ENCODE measurements at places on chromosomes 2 and 18.

DNA sequence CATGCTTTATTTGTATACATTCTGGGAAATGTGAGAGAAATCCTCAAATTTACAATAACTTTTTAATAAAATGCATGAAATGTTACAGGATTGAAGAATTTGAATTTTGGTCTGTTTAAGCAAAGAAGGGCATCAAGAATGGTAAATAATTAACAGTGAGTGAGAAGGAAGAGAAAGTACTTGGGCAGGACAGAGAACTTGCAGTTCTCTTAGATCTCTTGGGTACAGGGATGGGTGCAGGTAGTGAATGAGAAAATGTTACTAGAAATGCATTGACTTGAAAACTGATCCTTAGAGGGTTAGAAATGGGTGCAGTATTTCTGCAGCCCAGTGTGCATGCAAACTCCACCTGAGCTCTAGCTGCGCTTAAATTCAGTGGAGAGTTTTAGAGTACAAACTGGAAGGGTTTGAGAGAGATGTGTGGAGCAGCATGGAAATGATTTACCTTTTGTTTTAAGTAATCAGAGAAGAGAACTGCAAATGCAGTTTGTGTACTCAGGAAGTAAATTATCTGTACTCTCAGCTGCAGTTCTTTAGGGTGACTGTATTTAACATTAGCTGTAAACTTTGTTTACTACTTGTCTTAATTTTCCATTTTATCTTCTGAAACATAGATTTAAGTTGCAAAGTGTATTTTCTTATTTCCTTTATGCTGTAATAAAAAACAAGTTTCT lies 51.0 kb upstream of the RAB27B start:
- DNase-seq: no peak

- no peak for DNase-seq
Observed at GRCh38 chr2:55718165-55719008, 24.7 kb upstream of the PNPT1 start.

DNA sequence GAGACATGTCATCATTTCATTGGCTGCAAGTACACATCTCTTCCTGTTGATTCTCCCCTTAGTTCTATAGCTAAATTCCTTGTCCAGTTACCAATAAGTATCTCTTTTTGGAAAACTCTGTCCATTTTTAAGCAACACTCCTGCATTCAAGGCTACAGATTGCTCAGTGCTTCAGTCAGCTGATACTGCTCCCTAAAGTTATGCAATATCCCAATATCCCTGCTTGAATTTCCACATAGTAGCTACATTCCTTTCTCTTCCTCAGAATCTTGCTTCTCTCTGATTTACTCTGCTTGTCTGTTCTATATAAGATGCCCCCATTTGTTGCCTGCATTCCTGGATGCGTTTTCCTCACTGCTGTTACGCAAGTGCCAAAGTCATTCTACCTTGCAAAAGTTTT lies 109.8 kb downstream of the PARD3B start:
- no peak for DNase-seq

- DNase-seq: peak; percentile 12
Observed at GRCh38 chr2:177165721-177166711, 46.6 kb upstream of the HNRNPA3 start.

DNA sequence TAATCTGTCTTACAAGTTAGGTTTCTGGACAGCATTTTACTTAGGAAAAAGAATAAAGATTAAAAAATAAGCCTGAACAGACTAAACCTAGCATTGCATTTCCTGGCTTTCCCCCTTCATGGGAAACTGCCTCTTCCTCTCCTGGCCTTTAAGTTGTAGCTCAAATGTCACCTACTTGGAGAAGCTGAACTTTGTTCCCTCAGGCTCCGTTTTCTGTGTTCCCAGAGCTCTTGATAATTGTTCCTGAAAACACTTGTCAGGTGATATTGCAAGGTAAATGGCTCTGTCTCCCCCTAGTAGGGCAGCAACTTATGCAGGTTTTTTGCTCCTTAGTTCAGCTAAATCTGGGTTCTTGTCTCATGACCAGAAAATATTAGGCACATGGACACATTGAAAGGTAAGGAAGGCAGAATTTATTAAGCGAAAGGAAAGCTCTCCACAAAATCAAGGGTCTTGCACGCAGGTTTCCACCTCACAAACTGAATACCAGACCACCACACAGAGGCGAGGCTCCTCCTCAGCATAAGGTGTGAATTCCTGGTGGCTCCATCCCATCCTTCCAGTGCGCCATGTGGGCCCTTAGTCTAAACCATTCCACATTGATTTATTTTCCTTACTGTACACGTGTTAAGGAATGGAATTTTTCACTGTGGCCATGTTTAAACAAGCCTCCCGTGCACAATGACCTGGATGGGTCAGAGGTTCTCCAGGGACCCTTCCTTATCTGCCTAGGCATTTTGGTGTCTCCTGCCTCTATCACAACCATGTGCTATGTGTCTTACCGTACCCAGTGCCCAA lies 229.3 kb downstream of the HNMT start:
- DNase-seq: no peak

DNA sequence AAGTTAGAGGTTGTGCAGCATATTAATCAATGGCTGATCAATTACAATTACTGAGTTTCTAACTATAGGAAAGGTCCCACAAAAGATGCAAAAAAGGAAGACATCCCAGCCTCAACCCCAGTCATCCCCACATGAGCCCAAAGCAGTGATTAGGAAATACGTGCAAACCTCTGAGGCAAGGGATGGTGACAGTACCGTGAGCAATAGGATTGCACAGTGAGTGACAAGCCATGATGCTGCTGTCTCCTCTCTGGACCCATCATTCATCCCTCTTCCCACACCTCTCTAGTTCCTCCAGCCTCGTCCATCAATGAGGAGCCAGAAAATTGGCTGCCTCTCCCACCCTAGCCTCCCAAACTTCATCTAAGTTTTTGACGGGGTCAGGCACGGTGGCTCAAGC lies 4.0 kb upstream of the SLC11A1 start:
- DNase-seq: no peak

GRCh38 chr2:173708806-173709205 lies 256.4 kb downstream of the SP3 start:
- no peak for DNase-seq

DNA sequence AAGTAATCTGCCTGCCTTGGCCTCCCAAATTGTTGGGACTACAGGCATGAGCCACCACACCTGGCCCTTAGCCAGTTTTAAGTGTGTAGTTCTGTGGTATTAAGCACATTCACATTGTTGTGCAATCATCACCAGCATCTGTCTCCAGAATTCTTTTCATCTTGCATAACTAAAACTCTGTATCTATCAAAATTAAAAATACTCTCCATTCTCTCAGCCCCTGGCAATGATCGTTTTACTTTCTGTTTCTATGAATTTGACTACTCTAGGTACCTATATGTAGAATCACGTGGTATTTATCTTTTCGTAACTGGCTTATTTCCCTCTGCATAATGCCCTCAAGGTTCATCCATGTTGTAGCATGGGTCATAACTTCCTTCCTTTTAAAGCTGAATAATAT lies 45.5 kb upstream of the CAVIN2 start:
- DNase-seq: no peak

GRCh38 chr2:174117951-174118930 lies 130.1 kb downstream of the OLA1 start:
- no peak for DNase-seq

GRCh38 chr18:67140495-67140894 lies 376.0 kb downstream of the DSEL start:
- no peak for DNase-seq

DNA sequence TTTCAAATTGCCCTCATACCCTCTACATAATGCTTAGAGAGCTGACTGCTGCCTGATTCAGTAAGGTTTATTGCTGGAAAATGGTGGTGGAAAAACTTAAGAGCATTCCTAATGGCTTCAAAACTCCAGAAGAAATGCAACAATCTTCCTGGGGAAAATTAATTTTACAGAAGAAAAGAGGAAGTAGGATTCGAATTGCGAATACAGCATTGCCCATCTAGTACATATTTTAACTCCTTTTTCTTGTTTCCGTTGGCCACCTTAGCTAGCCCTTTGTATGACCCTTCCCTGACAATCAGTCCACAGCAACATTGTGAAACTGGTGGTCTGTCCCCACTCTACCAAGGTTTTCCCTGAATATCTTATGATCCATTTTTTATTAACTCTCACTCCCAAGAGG lies 224.7 kb downstream of the MTX2 start:
- DNase-seq: no peak

DNA sequence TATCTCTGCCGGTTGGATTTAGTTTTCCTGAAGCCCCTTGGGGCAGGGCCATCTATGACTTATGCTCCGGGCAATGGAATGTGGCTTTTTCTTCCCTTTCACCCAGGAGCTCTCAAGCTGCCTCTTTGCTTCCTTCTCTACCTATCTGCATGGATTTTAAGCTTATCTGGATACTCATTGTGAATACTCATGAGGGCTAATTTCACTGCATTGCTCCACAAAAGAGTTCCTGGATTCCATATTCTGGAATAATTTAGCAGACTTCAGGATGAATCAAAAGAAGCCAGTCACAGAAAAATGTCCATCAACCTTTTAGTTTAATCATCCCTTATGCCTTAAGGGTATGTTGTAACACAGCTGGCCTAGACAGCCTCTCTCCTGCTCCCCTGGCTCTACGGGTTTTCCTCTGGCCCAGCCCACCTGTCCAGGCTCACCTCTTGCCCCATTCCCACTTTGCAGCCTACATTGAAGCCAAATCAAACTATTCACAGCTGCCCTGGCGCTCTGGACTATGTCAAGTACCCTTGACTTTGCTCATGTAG lies 122.8 kb upstream of the RMDN2 start:
- DNase-seq: no peak

DNA sequence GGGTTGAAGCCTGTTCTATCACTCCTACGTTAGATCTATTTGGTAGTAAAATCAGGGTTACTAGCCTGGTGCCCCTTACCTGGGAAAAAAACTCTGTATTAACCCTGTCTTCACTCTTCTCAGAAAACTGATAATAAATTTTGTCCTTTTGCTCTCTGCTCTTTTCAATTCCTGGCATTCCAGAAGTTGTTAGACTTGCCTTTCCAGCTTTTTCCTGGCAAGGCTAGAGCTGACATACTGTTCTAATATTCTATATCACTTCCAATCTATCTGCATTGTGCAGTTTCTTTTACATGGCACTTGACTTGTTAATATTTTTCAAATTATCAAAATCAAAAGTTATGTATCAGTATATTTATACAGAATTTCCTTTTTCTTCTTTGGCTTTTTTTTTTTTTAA lies 162.2 kb downstream of the FIGN start:
- no peak for DNase-seq

GRCh38 chr18:63317982-63318888 lies 1.3 kb downstream of the BCL2 start:
- DNase-seq: no peak

DNA sequence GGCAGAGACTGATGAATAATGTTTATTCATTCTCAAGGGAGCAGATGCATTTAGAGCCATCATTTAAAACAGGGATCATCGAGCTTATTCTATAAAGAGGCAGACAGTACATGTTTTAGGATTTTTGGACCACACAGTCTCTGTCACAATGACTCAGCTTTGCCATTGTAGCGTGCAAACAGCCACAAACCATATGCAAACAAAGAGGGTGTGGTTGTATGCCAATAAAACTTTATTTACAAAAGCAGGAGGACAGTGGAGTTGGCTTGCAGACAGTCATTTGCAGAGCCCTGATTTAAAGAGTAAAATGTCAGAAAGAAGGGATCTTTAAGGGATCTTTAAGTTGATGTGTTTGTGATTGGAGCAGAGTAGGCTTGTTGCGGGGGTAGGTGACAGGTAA lies 51.5 kb downstream of the SMIM21 start:
- DNase-seq: no peak

- no peak for DNase-seq
Observed at GRCh38 chr2:171345971-171346722, 87.6 kb downstream of the METTL8 start.

DNA sequence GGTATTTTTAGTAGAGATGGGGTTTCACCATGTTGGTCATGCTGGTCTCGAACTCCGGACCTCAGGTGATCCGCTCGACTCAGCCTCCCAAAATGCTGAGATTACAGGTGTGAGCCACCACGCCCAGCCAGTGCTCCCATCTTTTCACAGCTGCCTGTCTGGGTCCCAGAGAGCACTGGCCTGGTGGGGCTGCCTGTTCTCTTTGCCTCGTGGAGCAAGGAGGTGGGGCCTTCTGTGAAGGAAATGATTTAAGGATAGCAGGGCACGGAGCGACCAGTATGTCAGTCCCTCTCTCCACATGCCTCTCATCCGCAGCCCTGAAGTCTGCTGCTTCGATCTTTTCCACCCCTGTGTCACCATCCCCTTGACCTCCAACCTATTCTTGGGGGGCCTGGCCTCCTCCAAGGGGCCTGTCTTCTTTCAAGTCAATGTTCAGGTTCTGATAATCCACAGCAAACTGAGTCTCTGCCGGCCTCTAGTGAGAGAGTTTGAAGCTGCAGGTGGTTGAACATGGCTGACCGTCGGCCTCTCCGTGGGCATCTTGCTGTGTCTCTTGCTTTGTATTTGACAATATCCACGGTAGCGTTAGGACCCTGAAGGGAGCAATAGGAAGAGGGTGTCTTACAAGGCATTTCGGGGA lies 28.2 kb upstream of the GIGYF2 start:
- DNase-seq: no peak

DNA sequence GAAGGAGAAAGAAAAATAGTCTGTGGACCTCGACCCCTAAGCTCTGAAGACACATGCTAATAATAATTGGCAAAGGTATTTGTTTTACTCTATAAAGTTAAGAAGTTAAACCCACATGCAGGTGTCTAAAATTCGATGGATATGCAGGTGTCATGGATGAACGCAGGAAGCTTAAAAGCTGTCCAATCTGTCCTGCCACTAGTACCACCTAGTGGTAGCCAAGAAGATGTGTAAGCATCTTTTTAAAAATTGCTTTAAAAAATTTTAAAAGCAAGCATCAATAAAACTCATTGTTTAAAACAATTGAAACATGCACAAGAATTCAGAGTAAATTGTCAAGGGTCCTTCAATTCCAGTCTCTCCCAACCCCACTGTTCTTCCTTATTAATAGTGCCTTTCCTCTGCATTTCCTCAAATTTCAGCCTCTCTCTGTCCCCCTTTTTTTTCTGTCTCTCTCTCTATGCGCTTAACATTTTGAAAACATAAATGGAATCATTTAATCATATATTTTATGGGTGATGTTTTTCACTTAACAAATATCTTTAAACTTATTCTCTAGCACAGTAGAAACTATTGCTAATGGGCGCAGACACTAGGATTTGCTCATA lies 30.6 kb upstream of the PPP3R1 start:
- no peak for DNase-seq

GRCh38 chr2:5473635-5474034 lies 218.5 kb upstream of the SOX11 start:
- no peak for DNase-seq

DNA sequence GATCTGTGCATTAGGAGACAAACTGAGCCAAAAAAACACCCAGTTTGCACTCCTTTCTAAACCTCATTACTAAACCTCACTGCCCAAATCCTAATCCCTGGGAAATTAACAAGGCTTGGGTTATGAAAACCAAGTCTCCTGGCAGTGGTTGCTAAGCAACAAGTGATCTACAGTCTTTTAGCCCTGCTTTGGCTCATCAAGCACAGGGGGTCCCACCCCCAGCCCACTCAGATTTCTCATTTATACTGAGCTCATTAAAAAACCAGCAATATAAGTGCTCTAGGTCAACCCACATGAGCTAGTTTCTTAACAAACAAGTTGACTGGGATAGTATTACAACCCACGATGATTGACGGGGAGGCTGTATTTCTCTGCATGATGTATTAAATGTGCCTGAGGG lies 18.4 kb downstream of the DNER start:
- DNase-seq: no peak

GRCh38 chr2:205176546-205176945 lies 505.8 kb upstream of the NRP2 start:
- DNase-seq: no peak

All from C1 segment of cervical spinal cord (tissue), 14 donors.